Stimulated activated CD4-positive, alpha-beta T cell treated with anti-CD3 and anti-CD28 coated beads, Interleukin-1b, Interleukin-23, amount 100 ng/mL, for 4 hours (primary cell): ENCODE measurements at places on chromosomes 12 and 14.

DNA sequence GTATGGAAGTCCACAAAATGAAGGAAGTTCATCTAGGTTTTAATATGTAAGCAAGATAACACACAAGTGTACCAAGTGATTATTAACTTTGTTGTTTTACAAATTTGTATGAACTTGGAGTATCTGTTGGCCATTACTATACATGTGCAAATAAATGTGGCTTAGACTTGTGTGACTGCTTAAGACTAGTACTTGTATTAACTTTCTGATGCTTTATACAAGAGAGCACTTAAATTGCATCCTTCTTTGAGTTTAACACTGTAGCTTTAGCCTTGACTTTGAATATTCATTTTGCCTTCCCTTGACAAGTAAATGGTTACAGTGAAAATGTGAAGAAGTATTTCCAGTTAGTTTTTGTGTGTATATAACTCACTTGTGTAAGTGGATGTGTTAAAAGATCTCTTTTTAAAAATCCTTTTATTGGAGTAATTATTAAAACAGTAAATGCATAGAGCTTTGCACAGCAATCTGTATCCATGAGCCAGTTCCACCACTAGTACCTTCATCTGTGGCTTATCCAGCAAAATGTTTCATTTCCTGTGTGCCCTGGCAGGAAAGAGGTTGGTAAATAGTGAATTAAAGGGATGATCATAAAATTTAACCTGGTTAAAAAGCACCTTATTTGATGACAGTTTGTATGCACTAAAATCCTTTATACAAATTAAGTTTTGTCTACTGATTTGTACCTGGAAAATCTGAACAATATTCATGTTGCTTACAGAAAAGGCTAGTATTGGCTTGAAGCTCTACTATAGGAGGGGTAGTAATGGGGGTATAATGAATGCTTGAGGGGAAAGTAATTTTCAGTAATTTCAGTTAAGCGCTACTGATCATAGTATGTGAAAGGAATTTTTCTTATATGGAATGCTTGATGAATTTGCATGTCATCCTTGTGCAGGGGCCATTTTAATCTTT is 8.0 kb downstream of the PNN start:
- DNase-seq = no peak

DNA sequence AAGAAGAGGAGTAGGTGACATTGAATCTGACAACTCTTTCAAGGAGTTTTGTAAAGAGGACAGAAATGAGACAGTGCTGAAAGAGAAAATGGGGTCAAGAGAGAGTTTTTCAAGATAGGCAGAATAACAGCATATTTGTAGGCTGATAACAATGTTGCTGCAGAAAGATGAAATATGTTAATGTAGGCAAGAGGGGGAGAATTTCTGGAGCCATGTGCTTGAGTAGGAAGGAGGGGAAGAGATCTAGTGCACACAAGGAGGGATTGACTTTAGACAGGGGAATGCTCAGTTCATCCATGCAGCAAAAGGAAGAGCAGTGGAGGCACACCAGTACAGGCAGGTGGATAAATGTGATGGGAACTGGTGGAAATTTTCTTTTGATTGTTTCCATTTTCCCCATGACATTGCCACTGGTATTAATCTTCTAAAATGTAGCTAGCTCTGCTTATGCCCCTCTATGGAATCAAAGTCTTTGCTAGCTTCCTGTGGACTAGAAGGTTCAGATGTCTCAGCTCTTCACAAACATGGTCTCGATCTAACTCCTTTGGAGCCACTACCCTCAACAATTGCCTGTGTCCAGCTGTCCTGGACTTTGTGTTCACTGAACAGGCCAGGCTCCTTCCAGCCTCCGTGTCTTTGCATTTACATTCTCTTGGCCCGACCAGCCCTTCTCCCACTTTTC is 9.1 kb downstream of the PROX2 start:
- no peak for DNase-seq

DNA sequence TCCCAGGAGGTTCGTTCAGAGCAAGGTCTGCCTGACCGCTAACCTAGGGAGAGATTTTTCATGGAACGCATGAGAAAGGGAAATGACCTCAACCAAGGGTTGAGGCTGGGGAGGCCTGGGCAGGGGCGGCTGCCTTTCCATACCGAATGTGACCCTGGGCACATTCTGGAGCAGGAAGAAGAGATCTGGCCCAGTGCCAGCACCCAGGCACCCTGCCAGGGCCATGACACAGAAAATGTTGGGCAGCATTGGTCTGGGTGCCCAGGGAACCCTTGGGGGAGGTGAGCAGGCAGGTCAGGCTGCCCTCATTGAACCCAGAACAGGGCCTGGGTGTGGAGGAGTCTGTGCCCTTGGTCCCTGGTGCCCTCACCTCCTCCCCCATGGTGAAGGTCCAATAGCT is 106.8 kb downstream of the CALM1 start:
- no peak for DNase-seq

GRCh38 chr14:26702721-26703230 is 104.9 kb upstream of the NOVA1 start:
- DNase-seq = no peak

GRCh38 chr14:28102001-28102400 is 664.6 kb upstream of the FOXG1 start:
- DNase-seq = no peak

DNA sequence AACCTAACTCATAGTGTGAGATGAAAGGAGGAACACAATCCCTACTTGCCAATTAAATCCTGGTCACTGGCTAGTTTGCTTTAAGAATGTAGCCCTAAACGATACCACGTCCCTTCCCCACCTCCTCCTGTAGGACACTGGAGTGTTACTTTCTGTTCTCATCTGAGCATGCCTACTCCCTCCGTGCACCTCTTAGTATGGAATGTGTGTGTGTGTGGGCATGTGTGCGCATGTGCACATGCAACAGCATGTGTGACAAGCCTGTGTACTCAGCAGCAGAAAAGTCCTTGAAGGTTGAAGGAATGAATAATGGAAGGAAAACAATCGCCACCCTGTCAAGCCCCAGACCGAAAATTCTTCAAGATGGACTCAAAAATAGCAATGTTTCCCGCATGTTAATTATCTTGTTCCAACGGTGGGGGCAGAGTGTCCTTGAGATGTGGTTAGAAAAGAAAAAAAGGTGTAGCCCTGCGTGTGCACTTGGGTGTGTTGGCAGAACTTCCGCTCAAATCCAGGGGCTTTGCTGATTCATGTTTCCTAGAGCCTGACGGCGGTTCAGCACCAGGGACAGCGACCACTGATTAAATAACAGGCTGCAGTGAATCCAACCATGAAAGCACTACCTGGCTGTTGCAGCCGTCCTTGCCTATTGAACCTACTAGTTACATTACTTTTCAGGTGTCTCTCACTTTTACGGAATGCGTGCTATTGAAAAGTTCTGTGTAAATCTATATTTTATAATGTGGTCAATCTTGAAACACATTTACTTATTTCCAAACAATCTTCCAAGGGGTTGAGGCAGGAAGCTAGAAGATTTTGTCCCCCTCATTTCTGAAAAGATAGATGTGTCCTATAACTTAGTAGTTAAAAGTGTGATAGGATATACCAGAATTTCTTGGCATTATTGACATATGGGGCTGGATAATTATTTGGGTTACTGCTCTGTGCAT is 79.8 kb downstream of the SRRM4 start:
- peak; percentile 1 for DNase-seq

DNA sequence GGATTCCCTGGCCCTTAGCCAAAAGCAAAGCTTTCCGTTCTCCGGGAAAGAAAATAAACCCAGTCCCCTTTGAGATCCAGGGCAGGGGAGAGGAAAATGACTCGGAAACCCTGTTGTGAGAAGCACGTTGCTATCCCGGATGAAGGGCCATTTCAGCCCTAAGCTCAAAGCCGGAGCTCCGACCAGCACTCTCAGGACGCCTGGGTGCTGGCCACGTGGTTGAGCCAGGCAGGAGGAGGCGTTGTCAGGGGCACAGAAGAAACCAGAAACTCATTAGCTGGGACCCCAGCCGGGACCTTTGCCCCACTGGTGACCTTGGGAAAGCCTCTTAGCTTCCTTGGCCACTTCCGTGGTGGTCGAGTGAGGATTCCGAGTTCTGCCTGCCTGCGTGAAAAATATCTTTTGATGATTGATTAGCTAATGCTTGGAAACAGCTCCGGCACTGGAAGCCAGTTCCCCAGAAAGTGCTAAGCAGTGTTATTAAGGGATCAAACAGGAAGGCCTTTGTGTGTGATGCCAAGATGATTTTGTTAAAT is 57.6 kb upstream of the FZD10 start:
- no peak for DNase-seq

DNA sequence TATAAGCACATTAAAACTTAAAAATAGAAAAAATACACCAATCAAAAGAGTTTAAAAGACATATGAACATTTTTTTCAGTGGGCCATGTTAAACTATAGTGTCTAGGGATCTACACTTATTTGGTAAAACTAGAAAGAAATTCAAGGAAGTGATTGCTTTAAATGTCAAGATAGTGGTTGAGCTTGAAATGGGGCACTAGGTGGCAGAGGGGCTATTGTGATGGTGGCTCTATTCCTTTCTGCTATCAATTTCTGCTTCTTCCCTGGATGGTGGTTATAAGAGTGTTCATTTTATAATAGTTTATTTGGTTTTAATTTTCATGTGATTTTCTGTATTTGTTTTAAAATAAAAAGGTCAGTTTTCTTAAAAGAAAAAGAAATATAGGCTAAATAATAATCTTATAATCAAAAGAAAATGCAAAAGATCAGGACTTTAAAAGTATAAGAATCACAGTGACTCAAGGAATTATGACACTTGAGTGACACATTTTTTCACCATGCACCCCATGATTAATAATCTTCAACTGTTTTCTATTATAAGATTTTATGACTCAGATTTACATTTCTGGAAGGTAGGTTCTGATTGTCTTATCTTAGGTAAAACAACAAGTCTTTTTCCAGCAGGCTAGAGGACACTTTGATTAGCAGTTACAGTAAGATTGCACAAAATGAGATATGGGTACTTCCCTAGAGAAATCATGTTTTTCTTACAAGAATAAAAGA is 137.5 kb downstream of the FSCB start:
- DNase-seq = no peak
